Fibroblast of pulmonary artery (primary cell): ENCODE measurements at places on chromosomes 2 and 18.

- DNase-seq = peak; percentile 73
Observed at GRCh38 chr2:219041252-219041651, at the start of gene CFAP65. Gene CFAP65, minus strand, starts transcription at chr2:219041516. Its CDS starts 2,468 bp downstream, at chr2:219039048.

GRCh38 chr2:65504814-65505697, 72.7 kb upstream of the SPRED2 start:
- no peak for DNase-seq

DNA sequence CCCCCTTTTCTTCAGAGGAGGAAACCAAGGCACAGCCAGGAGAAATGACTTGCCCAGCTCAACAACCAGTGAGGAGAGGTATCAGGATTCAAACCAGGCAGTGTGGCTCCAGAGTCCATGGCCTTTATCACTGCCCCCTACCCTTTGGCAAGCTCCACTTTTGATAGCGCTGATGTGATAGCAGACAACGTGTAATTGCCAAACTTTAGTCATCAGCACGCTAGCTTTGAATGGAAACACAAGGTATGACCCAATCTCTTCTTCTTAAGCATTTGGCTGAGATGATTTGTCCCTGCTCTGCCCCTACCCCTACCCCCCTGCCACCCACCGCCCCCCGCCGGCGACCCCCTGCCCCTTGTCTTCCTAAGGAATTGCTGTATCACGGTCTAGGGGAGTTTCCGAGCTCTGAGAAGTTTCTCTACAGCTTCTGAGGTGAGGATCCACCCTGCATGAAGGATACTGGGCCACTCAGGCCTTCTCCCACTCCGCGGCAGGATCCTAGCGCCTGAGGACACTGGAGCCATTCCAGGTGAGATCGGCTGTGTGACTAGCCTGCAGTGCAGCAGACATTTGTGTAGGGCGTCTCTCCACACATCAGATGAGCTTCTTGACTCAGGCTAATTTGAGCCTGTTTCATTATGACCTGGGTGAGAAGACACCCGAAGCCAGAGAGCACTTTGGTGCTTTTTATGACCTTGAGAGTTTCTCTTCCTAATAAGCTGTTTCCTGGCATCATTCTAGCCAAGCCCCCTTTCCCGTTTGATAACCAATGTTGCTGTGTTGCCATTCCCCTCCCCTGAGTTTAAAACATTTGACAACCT, 75.1 kb upstream of the MAP4K4 start:
- no peak for DNase-seq

DNA sequence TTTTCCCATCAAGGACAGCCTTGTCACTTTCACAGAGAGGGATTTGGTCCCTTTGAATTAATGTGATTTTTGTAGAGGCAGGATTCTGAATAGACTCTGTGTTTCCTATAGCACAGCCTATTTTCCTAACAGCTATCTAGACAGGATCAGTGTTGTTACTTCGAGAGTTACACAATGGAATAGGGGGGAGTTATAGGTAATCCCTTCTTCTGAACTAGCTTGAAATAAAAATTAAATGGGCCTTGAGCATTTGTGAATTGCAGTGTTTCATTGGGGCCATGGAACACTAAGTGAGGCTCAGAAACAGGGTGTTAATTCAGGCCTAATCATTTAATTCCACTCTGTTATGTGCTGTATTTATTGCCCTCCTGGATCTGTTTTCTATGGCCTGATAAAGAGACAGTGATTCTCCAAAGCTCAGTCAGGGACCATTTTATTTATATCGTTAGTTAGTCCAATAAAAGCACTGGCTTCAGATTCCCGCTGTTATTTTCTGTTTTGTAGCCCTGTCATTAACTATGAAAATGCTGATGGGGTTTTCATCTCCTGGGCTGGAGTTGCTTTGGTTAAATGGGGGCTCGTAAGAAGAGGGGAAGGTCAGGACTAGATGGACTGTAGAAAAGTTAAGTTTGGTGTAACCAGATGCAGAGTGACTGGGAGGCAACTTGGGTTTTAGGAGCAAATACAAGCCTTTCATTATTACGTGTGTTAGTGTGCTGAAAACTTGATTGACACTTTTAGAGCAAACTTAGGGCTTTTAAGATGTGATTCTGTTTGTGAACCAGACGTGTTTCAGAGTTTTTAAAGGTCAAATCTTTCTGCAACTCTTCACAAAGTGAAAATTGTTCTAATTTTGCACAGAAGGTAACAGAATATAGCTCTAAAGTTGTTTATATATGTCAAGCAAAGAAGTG, 461.0 kb upstream of the HNRNPA3 start:
- no peak for DNase-seq

- DNase-seq = no peak
Observed at GRCh38 chr2:236849940-236850339, 235.7 kb upstream of the COPS8 start.

- DNase-seq = peak; percentile 26
Observed at GRCh38 chr2:12504443-12504842, 212.3 kb upstream of the TRIB2 start.

GRCh38 chr2:204299766-204300165, 245.5 kb upstream of the PARD3B start:
- DNase-seq = no peak

- DNase-seq = no peak
Observed at GRCh38 chr2:2919574-2920365, 457.8 kb downstream of the EIPR1 start.
